H9 (cell line): ENCODE measurements at places on chromosomes 12 and 14.

GRCh38 chr12:68595241-68595640, 15.5 kb upstream of the RAP1B start:
- H3K27me3 ChIP-seq = no peaks in the 10 kb centered on the region
- no peak overlapping the region for H3K4me3 ChIP-seq
- H3K27ac ChIP-seq = no peak overlapping the region
- no peak for DNase-seq
- peaks cover 3% of the 10 kb centered on the region for H3K36me3 ChIP-seq

GRCh38 chr14:98218218-98218617, 1053.8 kb downstream of the BCL11B start:
- no peaks in the 10 kb centered on the region for H3K36me3 ChIP-seq
- no peak overlapping the region for H3K4me3 ChIP-seq
- no peaks in the 10 kb centered on the region for H3K4me1 ChIP-seq
- no peaks in the 10 kb centered on the region for H3K27me3 ChIP-seq
- DNase-seq = no peak

DNA sequence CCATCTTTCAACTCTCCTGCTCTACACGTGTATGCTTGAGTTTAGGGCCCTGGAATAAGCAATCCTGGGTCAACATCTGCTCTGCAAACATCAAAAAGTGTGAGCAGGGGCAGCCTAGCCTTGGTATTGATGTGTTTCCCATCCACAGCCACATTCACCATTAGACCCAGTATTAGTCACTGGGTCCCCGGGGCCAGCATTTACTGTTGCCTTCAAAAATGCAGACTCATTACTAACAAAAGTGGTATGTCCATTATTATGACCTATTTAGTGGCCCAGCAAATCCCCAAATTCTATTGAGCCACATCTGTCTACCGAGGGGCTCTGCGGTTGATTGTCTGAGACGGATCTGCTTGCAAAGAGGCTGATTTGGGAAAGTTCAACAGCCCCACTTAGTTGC, 661.8 kb downstream of the DIO2 start:
- H3K27ac ChIP-seq = no peak overlapping the region
- no peaks in the 10 kb centered on the region for H3K27me3 ChIP-seq
- no peaks in the 10 kb centered on the region for H3K36me3 ChIP-seq
- no peak for DNase-seq
- peaks cover 15% of the 10 kb centered on the region; the same call in 1 of the 2 replicates for H3K4me1 ChIP-seq

DNA sequence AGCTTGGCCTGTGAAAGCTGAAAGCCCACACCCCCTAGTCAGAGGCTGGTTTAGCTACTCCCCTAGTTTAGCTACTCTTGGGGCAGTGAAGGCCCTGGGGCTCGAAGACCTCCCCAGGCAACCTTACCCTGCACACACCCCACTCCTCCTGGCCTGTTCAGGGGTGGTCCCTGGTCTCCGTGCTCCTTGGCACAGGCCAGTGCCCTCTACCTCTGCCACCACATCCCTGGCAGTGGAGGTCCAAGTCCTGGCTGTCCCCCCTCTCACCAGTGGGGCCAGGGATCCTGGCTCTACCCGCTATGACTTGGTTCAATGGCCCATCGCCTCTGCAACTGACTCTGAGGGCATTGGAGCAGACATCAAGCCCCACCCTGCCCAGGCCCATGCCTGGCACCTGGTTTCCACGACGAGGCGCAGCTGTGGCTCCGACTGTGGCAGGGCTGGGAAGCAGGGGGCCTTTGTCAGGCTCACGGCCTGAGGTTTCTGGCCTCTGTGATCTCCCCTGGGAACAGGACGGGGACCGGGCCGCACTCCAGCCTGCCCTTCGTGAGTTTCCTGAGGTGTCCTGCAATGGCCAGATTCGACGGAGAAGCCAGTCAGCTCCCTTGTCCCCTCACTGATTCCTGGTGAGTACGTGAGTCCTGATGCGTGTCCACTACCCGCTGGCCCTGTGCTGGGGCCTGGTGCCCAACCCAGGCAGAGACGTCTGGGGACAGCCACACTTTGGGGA, 5.7 kb downstream of the TMEM121 start:
- no peak for DNase-seq
- no peak overlapping the region for H3K4me3 ChIP-seq
- H3K27me3 ChIP-seq = peaks cover 10% of the 10 kb centered on the region; the same call in 1 of the 2 replicates
- H3K36me3 ChIP-seq = no peaks in the 10 kb centered on the region; the same call in 1 of the 3 replicates
- H3K27ac ChIP-seq = no peak overlapping the region
- no peaks in the 10 kb centered on the region for H3K4me1 ChIP-seq

GRCh38 chr12:70686299-70686698, 49.1 kb upstream of the PTPRB start:
- DNase-seq = no peak
- H3K4me1 ChIP-seq = peaks cover 4% of the 10 kb centered on the region; the same call in 1 of the 2 replicates
- H3K36me3 ChIP-seq = no peaks in the 10 kb centered on the region
- H3K27ac ChIP-seq = no peak overlapping the region
- H3K4me3 ChIP-seq = no peak overlapping the region
- H3K27me3 ChIP-seq = no peaks in the 10 kb centered on the region

GRCh38 chr14:77782202-77782601, 17.7 kb upstream of the ADCK1 start:
- H3K27me3 ChIP-seq = no peaks in the 10 kb centered on the region
- no peaks in the 10 kb centered on the region for H3K36me3 ChIP-seq
- no peaks in the 10 kb centered on the region for H3K4me1 ChIP-seq
- no peak for DNase-seq

- no peaks in the 10 kb centered on the region; the same call in 2 of the 3 replicates for H3K36me3 ChIP-seq
- H3K27ac ChIP-seq = no peak overlapping the region
- no peaks in the 10 kb centered on the region for H3K4me1 ChIP-seq
- no peak overlapping the region for H3K4me3 ChIP-seq
- no peak for DNase-seq
Observed at GRCh38 chr14:55514819-55515490, 65.1 kb upstream of the KTN1 start.

DNA sequence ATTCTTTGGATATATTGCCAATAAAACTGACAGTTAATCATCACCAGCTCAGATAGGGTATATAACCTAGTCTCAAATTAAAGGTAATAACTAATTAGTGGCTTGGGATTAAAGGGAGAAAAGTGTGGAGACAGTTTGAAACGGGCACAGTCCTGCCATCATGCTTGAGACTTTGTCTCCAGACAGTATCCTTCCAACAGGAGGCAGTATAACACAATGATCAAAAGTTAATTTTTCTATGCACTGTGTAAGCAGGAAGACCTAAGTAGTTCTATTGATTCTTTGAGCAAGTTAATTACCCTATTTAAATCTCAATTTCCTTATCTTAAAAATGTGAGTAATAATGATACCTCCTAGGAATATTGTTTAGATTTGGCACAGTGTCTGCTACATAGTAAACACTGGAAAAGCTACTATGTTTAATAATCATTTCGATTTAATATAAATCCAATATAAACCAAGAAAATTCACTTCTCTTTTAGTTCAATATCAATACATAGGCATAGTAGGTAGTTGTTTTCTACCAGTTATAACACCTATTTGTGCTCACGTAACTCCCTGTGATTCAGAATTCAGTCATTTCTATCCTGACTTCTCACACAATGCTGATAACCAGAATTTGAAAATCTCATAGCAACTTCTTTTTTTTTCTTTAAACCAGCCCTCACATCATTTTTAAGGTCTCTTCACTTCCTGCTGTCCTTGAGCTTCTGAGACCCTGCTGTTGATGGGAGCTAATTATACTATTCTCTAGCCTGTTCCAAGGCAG, 53.7 kb downstream of the GALNT4 start:
- DNase-seq = no peak
- no peak overlapping the region for H3K27ac ChIP-seq
- no peaks in the 10 kb centered on the region for H3K4me1 ChIP-seq

GRCh38 chr12:13049816-13050215, 5.6 kb downstream of the FAM234B start:
- no peaks in the 10 kb centered on the region for H3K27me3 ChIP-seq
- H3K4me3 ChIP-seq = no peak overlapping the region
- peaks cover 21% of the 10 kb centered on the region for H3K36me3 ChIP-seq
- H3K4me1 ChIP-seq = no peaks in the 10 kb centered on the region; the same call in 1 of the 2 replicates
